Hematopoietic multipotent progenitor cell treated with erythropoietin and hydrocortisone succinate and interleukin-3 and kit ligand, for 4 days (in vitro differentiated cells): ENCODE measurements at places on chromosomes 2 and 18.

GRCh38 chr2:19859565-19859964, 42.2 kb downstream of the TTC32 start:
- DNase-seq = no peak

DNA sequence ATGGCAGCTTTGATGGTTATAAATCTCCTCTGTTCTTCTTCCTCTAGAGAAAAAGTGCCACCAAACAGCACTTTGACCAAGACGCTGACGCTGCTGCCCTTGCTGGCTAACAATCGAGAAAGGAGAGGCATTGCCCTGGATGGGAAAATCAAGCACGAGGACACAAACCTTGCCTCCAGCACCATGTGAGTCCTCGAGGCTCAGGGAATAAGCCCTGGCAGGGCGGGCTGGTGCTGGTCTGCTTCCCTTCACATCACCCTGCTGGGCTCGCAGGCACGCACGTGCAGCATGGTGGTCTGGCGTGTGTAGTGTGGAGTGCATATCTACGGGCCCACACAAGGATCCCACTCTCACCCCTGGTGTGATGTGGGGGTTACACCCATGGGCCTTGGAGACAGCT, 19.4 kb upstream of the DGKD start:
- no peak for DNase-seq

- no peak for DNase-seq
These were observed 12.6 kb upstream of the FIGN start for GRCh38 chr2:163748420-163748819.

GRCh38 chr2:236674238-236674637, 104.6 kb downstream of the ACKR3 start:
- no peak for DNase-seq
